ENCODE measurements at places on chromosomes 12 and 14. TPM values are rescaled to one million over a fixed set of nuclear protein-coding genes. Genes with fewer than 3 reads are reported as not detected.

GRCh38 chr14:57345106-57345505 is 45.3 kb upstream of the NAA30 start:
- DNase-seq: no peak

GRCh38 chr14:59849411-59850130 is 21.0 kb downstream of the RTN1 start:
- DNase-seq: no peak

DNA sequence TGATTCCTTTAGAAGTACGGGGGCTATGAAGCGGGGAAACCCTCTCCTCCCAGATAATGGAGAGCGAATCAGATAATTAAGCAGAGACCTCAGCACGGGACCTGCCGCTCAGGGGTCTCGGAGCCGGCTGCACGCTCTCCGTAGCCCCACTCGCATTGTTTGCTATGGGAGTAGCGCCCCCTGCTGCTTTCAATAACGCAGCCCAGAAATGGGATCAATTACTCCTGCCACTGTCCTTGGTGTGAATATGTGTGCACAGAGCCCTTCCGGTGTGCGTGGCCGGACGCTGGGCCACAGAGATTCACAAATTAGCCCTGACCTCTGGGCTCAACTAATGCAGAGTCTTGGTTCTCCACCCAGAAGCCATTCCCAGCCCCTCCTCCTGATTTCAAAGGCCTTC is 76.4 kb upstream of the TMEM132C start:
- no peak for DNase-seq

The ABHD12B gene
- total RNA-seq: not detected

The OLR1 gene
- not detected for total RNA-seq

DNA sequence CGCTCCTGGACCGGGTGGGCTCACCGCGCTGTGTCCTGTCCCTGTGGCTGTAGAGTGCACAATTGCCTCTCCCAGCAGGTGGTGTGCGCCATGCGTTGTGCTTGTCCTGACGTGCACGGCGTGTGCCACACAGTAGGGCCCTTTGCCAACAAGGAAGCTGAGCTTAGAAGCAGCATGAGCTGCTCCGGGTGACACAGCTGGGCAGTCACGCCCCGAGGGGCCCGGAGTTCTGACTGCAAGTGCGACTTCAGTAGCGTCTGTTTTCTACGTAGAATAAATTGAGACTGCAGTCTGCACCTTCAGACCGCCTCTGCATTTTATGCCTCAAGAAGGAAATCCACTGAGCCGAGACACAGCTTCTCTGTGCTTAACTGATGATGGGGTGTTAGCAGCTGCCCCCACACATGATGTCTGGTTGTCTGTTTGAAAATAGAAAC is 81.6 kb downstream of the ADGRD1 start:
- no peak for DNase-seq

DNA sequence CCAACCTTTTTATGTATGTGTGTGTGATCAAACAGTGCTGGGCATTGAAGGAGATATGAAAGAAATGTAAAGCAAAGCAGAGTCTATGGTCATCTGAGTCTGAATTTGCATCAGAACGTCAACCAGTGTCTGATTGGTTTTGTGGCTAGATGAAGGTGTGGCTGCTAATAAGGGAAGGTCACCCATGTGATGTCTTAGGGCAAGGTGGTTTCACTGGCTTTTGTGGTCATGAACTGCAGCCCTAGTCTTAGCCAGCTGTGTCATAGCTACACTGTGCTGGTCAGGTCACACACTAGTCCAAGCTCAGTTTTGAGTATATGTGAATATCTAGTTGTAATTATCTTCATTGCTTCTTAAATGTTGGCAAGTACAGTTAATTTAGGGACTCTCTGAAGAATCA is 105.8 kb downstream of the TGFB3 start:
- no peak for DNase-seq

The FOXN4 gene
- not detected for total RNA-seq

The SYCP3 gene
- total RNA-seq: 1.7 TPM

All from activated CD8-positive, alpha-beta T cell treated with anti-CD3 and anti-CD28 coated beads, Interleukin-2, amount 10 ng/mL, durations not matched to agents 7 days and 5 days (primary cell).